ENCODE measurements at places on chromosomes 5 and 9. TPM values are rescaled to one million over a fixed set of nuclear protein-coding genes. Genes with fewer than 3 reads are reported as not detected.

CHSY3 gene
- 3.1 TPM for total RNA-seq

RNF180 gene
- 16.9 TPM for total RNA-seq

TTC39B gene
- total RNA-seq: 2.9 TPM

SPINK13 gene
- total RNA-seq: not detected

MARCOL gene
- total RNA-seq: not detected

GRCh38 chr9:120893611-120894307, 16.8 kb upstream of the PHF19 start:
- DNase-seq: no peak

DNA sequence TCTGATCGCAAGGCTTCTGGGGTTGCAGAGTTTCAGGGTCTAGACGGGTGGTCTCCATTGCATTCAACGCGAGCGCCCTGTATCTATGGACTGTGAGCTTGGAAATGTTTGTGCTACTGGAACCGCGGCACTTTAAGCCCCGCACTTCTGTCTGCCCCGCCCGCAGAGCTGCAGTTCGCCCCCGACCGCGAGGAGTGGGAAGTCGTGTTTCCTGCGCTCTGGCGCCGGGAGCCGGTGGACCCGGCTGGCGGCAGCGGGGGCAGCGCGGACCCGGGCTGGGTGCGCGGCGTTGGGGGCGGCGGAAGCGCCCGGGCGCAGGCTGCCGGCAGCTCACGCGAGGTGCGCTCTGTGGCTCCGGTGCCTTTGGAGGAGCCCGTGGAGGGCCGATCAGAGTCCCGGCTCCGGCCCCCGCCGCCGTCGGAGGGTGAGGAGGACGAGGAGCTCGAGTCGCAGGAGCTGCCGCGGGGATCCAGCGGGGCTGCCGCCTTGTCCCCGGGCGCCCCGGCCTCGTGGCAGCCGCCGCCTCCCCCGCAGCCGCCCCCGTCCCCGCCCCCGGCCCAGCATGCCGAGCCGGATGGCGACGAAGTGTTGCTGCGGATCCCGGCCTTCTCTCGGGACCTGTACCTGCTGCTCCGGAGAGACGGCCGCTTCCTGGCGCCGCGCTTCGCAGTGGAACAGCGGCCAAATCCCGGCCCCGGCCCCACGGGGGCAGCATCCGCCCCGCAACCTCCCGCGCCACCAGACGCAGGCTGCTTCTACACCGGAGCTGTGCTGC, 1.0 kb downstream of the ADAMTS19 start:
- DNase-seq: peak; percentile 45

GRCh38 chr9:94900222-94901018, 173.9 kb downstream of the AOPEP start:
- no peak for DNase-seq

DNA sequence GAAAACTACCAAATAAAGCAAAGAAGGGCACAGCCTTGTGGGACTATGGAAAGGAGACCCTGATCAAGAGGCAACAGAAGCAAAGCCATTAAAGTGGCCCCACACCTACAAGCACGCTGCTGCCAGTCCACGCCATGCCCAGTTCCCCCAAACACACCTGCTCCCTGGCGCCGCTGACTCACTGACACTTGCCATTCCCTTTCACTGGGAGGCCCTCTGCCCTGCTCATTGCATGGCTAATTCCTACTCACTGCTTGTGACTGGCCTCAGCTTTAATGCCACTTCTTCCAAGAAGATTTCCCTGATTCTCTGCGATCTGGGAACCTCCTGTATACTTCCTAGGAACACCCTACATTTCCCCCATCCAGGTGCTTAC, 71.2 kb upstream of the TAF1L start:
- no peak for DNase-seq

All from left cardiac atrium (tissue), 4 donors.